EH (cell line): ENCODE measurements at places on chromosomes 3 and 15.

DNA sequence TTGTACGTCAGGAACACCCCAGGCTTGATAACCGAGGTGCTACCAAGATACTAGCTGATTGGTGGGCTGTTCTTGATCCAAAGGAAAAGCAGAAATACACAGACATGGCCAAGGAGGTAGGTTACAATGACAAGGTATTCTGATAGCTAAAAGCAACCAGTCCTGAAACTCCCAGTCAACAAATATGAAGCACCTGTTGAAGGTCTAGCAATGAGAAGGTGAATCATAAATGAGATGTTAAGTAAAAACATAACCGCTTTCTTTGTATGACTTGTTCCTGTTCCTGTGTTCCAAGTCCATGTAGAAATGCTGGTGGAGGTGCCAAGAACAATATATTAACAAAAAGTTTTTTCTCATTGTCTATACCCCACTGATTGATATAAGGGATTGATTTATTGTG lies 194.0 kb downstream of the BBX start:
- no peak for DNase-seq

DNA sequence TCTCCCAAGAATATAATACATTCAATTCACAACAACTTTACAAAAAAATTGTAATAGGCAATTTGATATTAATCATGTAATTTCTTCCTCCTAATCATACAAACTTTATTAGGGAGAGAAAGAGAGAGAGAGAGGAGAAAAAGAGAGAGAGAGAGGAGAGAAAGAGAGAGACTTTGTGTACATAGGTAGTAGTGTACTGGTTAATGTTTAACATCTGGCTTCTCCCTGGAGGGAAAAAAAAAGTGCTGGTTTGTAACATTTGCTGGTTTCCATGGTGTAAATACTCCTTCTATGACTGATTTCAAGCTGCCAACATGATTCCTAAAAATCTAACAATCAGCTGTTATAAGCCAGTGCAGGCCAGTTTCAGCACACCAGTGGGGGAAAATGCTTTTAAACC lies 98.0 kb upstream of the ARHGEF26 start:
- no peak for DNase-seq

DNA sequence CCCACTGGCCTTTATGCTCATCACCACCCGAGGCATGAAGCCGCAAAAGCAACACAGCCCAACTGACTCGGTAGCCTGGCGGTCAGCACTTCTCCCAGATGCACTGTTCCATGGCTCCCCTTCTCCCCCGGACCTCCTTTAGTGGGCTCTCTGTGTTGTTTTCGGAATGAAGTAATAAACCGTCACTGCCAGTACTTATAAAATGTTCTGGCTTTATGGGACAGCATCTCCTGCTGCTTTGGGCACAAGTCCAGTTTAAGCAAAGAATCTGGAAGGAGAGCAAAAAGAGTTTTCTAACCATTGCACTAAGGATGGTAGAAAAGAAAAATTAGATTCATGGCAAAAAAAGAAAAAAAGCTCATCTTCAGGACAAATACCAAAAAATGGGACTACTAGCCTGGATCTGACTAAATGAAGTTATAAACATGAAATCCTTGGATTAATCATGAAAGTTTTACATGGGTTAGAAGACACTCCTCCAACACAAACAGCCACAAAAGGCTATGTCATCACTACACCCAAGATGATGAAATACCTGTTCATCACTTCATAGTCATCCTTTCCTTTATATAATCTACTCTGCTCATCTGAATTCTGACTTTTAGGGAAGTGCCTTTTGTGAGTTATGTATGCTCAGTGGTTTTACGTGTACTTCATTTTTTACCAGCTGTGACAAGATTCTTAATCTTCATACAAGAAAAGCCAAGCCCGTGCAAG lies 89.5 kb upstream of the UBE2E2 start:
- DNase-seq: peak; percentile 42

DNA sequence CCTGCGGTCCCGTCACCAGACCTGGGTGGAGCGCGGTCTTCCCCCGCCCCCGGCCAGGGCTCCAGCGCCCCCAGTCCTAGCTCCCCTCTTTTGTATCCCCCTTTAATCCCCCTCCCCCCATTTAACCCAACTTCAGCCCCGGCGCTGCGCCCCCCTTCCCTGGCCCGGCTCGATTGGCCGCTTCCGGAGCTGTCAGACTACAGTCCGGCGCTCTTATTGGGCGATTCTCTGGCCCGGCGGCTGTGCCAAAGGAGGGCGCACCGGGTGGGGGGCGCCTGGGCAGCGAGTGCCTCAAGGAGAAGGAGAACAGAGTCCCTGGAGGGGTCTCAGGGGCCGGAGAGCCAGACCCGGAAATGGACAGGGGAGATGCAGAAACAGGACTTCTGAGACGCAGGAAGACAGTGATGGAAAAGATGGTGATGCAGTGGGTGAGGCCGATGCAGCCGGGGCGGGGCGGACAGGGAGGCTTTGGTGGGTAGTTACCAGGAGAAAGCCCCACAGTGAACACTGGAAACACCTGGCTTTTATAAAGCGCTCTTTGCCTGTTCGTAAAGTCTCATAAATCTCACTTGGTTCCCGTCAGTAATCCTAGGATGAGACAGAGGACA lies 1.2 kb upstream of the ADCY5 start:
- peak; percentile 15 for DNase-seq

DNA sequence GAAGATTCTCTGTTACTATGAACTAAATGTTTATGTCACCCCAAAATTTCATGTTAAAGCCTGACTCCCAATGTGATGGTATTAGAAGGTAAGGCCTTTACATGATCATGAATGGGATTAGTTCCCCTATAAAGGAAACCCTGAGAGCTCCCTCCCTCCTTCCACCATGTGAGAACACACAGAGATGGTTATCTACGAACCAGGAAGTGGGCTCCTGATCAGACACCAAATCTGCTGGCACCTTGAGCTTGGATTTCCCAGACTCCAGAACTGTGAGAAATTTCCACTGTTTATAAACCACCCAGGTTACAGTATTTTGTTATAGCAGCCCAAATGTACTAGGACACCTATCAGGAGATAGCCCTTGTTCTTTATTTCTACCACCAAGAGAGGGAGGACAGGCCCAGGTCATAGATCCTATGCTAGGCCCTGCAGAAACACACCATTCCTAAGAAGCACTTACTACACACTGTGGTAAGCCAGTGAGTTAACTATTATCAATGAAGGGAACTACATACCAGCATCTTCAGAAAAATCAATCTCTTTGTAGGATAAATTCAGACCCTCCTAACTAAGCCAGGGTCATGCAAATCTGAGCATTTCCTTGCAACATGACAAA lies 59.0 kb downstream of the PRKAR2A start:
- peak; percentile 11 for DNase-seq

DNA sequence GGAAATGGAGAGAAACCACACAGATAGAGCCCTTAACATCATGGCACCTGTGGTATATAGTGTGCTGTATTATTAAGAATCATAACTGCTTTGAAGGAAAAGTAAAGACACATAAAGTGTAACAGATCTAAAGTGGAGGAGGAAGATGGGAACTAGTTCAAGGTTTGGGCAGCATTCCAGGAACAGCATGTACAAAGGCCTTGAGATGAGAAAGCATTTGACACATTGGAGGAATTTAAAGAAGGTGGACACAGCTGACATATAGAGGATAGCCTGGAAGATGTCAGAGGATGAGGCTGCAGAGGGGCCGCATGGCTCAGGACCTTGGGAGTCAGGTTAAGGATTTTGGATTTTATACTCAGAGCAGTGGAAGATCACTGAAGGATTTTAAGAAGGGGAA lies 39.0 kb downstream of the LRTM1 start:
- peak; percentile 50 for DNase-seq

GRCh38 chr3:156291272-156292123 lies 171.1 kb downstream of the KCNAB1 start:
- peak; percentile 19 for DNase-seq

DNA sequence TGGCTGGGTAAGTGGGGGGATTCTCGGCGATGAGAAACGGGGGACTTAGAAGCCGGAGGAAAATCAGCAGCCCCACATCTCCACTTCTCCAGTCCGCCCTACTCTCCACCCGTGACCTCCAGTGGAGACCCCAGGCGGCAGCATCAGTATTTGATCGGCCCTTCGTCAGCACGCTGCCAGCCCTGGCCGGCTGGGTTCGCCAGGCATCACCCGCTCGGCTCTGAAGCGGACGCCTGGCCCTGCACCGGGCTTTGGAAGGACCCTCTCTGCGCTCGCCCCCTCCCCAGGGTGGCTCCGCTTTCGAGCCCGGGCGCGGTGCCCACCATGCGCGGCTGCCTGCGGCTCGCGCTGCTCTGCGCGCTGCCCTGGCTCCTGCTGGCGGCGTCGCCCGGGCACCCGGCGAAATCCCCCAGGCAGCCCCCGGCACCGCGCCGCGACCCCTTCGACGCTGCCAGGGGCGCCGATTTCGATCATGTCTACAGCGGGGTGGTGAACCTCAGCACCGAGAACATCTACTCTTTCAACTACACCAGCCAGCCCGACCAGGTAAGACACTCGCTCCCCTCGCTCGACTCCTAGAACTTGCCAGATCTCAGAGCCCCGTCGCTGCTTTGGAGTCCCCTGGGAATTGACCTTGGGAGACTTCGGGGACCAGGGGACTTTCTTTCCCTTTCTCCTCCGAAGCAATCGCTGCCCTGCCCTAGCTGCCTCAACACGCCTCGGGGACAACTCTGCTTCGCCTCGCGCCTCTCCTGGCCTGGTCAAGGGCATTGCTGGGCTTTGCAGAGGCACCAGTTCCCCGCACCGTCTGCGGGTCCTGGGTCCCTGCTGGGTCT lies 561 bp downstream of the SIDT1 start:
- peak; percentile 11 for DNase-seq

DNA sequence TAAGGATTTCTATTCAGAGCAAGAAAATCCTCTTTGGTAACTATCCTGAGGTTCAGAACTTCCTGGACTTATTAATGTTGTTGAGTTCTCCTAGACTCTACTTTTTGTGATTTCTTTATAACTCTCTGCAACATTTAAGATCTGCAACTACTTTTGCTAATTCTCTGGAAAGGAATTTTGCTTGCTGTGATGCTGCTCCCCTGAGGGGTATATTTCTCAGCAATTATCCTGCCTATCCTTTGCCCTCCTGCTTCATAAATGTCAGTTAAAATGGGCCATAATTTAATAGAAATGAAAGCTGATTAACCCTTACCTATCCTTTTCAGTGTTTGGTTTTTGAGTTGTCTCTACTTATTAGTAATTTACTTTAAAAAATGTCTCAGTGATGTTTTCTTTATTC lies 377.3 kb upstream of the LRRC3B start:
- no peak for DNase-seq

- peak; percentile 39 for DNase-seq
Observed at GRCh38 chr3:113038328-113038727, 47.5 kb downstream of the GTPBP8 start.

GRCh38 chr15:30924353-30924752 lies 20.6 kb downstream of the FAN1 start:
- peak; percentile 89 for DNase-seq

GRCh38 chr3:4343258-4343657 lies 40.1 kb downstream of the SETMAR start:
- peak; percentile 64 for DNase-seq
